ENCODE measurements at places on chromosomes 3 and 15.

GRCh38 chr3:178628037-178628436, 91.8 kb downstream of the KCNMB2 start:
- DNase-seq: no peak

DNA sequence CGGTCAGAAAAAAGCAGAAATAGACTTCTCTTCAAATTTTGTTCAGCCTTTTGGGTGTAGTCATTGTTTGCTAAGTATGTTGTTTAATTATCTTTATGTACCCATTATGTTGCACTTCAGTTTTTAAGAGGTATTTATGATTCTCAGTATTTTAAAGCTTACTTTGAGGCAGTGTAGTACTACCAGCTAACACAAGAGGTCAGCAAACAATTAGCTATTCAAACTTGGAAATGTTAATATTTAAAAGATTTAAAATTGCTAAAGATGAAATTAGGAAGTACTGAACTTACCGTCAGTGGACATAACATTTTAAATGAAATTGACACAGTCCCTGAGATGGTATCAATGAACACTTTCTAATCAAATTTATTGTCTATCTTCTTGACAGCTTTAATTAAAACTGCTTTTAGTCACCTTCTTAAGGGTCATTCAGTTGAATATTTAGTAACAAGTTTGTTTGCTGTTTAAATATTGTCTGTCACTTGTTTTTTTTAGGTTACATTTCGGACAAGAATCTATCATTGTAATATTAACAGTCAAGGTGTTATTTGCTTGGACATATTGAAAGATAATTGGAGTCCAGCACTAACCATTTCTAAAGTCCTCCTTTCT, 28.1 kb downstream of the NKIRAS1 start:
- DNase-seq: peak; percentile 39

DNA sequence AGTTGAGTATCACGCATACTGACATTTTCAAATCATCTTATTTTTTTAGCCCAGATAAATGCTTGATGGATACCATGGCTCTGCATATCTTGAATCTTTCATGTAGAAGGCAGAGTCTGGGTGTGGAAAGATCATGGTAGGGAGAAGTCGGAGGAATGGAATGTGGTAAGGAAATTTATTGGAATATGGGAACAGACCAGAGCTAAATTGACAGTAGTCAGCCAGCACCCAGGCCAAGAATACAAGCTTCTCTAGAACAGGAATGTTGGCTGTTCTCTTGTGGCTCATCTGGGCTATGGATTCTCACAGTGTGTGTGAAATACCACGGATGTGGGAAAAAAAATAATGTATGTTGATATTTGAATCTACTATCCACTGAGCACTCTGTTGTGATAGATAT, 305.7 kb upstream of the COL8A1 start:
- no peak for DNase-seq

DNA sequence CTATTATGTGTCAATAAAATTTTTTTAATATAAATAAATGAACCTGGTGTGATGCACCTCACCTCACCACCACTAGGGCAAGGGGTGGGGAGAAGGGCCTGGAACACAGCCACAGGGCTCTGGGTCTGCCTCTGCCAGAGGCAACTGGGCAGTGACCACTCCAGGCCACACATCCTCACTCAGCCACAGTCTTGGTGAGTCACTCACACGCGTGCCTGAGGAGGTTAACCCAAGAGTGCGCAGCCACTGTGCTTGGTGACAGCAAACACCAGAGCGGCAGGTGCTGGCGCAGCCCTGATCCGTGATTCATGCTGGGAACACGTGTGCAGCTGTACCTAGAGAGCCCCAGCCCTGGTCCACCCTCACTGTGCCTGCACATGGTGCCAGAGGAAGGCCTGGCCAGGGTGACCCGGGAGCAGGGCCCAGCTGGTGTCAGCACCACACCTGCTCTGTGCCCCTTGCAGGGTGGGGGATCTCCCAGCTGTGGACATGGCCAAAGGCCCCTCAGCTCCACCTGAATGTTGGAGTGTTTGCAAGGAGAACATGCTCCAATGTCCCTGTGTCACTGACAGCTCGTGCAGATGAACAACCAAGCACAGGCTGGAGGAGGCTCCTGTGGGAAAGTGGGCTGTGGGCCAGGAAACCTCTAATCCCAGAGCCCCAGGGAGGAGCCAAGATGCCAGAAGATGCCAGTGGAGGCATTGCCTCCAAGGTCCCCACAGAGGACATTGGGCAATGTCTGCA, 2.1 kb downstream of the SLC41A3 start:
- DNase-seq: no peak

GRCh38 chr15:42064271-42064670, 30.1 kb downstream of the PLA2G4D start:
- no peak for DNase-seq

- no peak for DNase-seq
Measured at GRCh38 chr3:68943753-68944500, 11.6 kb upstream of the TAFA4 start.

DNA sequence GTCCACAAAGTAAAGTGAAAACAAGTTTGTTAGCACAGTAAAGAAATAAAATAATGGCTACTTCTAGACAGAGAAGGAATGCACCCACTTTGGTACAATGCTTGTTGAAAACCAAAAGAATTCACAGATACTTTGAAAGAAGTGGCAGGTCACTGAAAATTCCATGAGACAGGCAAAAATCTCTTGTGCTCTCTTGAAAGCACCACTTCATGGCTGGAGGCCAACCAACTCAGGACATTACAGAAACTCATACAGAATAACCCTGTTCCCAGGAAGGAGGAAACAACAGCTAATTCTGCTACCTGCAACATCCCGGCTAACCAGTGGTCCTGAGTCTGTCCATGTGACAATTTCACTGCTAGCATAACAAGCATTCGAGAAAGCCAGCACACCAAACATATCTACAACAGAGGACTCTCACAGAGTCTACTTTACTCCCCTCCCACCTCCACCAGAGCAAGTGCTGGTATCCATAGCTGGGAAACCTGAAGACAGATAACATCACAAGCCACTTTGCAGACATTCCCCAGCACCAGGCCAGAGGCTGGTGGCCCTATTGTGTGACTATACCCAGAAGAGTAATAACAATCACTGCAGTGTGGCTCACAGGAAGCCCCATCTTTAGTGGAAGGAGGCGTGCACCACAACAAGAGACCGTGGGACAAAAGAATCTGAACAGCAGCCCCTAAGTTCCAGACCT, 255.3 kb upstream of the SLITRK3 start:
- no peak for DNase-seq

- DNase-seq: no peak
Measured at GRCh38 chr15:51046799-51047449, 47.8 kb downstream of the TNFAIP8L3 start.

DNA sequence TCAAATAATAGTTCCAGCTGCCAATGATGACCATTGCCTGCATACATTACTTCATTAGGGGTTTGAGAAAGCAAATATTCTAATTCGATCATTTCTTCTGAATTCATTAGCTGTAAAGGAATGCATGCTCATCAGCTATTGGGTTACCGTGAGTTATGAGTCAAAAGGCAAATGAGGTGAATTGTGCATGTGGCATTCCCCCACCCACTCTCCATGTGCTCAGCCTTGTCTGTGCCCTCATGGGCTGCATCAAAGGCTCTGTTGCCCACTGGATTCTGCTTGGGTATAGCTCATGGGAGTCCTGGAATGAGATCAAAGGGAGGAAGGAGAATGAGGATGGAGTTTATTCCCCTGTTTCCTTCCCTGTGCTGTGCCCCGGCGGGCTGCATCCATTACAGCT, 99.3 kb upstream of the CHRNA7 start:
- DNase-seq: no peak

GRCh38 chr3:180102134-180102533, 65.4 kb upstream of the PEX5L start:
- no peak for DNase-seq

DNA sequence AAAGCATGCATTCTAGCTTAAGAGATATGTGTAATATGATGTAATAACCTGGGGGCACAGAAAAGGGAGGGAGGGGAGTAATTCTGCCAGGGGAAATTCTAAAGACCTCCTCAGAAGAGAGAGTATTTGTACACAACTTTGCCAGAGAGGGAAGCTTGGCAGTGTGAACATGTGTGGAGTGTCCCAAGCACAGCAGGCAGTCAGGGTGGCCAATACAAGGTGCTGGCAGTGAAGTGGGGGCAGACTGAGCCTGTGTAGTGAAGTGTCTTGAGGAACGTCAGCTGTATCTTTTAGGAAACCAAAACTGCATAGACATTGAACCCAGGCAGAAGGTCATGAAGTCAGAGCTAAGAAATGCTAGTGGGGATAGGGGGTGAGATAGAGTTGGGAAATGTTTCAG, 29.7 kb upstream of the TMEM42 start:
- DNase-seq: no peak

DNA sequence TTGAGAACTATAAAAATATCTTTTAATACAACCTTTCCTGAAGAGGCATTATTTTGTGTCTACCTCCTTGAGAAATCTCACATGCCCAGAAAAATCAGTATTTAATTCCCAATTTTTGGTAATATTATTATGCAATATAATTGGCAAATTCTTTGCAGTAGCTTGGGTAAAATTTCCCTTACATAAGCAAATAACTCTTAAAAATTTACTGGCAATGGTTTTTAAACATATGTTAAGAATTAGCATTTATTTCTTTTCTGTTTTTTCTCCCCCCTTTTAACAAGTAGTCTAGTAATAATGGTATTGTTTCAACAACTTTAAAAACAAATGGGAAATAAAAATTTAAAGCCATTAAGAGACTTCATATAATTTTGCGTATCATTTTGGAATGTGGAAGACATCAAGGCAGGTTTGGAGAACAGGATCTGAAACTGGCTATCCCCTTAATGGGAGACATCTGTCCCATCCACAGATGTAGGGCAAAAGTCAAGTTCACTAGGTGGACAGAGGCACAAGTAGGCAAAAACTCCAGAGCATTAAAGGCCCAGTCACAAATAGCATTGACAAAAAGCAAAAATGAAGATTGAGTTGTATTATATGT, 89.6 kb upstream of the AADACL2 start:
- no peak for DNase-seq

DNA sequence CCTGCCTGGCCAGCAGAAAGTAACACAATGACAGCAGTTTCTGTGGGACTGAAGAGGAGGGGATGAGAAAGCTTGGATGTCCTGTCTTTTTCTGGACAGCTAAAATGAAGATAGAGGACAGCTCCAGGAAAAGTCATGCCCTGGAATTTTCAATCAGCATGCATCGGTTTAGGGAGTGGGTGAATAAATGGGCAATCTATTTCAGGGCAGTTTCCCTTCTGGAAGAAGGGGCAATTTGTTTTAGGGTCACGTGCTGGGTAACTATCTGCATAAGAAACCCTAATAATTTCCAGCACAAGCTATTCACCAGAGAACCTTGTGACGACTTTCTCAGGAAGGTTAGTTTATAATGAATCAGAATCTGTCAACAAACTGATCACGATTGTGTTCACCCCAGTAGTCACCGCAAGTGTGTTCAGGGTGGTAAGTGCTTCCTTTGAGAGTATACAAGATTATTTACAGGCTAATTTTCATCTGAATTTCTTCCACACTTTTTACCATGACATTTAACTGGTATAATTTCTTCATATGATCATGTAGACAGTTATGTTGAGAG, 318.0 kb upstream of the GBE1 start:
- DNase-seq: no peak

DNA sequence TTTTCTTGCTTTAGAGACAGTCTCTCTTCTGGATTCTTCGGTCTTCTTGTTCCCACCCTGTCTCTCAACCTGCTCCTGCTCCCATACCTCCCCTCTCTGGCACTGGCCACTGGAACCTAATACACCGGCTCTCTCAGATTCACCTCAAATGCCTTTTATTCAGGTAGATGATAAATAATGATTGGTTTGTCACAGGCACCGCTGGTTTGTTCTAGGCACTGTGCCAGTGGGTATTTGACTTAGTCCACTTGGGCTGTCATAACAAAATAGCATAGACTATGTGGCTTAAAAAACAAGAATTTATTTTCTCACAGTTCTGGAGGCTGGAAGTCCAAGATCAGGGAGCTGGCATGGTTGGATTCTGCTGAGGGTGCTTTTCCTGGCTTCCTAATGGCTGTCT, 278.2 kb upstream of the STT3B start:
- DNase-seq: no peak

- DNase-seq: peak; percentile 35
Measured at GRCh38 chr15:40847223-40847961, 3.5 kb downstream of the SPINT1 start.

- DNase-seq: peak; percentile 85
Measured at GRCh38 chr3:152269056-152269830, 514 bp downstream of the MBNL1 start.

DNA sequence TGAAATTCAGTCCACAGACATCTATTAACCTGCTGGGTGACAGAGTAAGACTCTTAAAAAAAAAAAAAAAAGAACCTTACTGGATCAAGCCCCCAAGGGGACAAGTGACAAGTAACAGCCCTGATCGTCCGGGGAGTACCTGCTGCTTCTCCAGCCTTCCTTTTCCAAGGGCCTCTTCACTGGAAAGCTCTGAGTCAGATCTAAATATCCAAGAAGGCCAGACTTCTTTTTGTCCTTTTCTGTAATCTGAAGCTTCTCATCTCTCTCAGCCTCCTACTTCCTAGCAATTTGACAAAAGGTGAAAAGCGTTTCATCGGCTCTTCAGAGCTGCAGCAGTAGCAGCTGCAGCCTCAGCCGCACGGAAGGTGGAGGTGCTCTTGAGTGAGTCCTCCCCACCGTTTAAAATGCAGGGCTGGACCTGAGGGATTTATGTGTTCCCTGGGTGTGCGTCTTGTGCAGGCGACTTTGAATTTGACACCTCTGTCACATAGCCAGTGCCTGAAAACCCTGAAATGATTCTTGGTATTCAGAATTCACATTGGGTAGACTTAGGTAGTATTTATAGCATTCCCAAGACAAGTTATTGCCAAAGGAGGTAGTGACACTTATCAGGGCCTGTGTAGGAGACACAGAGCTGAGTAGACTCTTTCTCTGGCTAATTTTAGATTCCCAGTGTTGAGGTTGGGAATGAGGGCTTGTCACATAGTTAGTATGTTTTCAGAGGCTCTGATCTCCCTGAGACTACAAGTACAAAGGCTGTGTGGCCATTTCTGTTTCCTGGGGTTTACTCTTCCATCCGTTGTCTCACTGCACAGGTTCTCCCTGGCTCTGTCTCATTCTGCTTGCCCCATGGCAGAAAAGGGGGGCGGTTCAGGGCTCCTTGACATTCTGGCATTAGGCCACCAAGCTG, 291.2 kb upstream of the C2CD4B start:
- DNase-seq: no peak

DNA sequence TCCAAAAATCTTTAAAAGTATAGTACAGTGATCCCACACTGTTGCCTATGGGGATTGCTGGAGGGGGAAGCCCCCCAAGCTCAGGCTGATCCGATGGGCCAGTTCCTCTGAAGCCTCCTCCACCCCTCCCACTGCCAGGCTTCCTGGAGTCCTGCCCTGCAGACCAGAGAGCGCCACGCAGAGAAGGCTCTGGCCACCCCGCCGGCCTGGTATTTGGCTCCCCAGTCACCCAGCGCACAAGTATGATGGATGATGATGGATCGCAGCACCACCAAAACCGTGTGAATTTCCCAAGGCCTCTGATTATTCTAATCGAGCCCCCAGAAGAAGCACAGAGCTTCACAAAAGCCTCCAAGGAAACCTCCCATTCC, 259.0 kb downstream of the MECOM start:
- DNase-seq: no peak
